Right forelimb (tissue), 1 donor: ENCODE measurements at places on chromosomes 1 and 21.
A peak's percentile ranks its signal among the peaks of the same experiment; 100 is the strongest.

- no peak for DNase-seq
Measured at GRCh38 chr21:44989537-44989886, 49.7 kb downstream of the SLX9 start.

DNA sequence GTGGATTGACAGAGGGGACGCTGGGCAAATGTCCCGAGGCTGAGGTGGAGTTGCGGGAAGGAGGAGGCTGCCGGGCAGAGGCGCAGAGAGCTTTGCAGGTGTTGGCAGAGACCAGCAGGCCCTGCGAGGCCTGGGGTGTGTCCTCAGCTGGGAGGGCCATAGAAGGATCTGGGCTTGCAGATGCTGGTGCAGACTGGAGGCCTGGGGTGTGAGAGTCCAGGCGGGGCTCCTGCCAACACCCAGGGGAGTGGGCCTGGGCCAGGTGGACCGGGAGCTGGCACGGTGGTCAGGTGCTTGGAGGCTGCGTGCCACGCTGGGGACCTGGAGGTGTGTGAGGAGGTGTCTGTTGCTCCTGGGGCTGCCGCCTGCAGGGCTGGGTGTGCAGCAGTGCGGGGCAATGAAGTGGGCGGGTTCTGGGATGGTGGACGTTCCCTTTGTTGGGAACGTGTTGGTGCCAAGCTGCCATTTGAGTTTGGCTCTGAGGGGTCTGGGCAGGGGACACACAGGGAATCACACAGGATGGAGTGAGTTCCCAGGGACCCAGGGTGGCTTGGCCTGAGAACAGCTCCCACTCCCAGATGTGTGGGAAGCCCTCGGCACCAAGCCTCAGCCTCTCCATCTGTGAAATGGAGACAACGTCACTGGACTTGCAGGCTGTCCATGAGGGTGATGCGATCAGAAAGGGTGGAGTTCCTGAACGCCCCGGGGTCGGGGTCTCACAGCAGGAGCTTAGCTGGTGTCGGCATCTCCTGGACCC is 39.9 kb upstream of the POFUT2 start:
- peak; percentile 45 for DNase-seq

GRCh38 chr1:2605509-2606395 is 19.2 kb downstream of the PRXL2B start:
- DNase-seq: peak; percentile 21

- DNase-seq: no peak
Measured at GRCh38 chr1:84743896-84744295, 53.6 kb upstream of the SSX2IP start.

- DNase-seq: no peak
Measured at GRCh38 chr1:16018308-16018707, 465 bp upstream of the HSPB7 start.

DNA sequence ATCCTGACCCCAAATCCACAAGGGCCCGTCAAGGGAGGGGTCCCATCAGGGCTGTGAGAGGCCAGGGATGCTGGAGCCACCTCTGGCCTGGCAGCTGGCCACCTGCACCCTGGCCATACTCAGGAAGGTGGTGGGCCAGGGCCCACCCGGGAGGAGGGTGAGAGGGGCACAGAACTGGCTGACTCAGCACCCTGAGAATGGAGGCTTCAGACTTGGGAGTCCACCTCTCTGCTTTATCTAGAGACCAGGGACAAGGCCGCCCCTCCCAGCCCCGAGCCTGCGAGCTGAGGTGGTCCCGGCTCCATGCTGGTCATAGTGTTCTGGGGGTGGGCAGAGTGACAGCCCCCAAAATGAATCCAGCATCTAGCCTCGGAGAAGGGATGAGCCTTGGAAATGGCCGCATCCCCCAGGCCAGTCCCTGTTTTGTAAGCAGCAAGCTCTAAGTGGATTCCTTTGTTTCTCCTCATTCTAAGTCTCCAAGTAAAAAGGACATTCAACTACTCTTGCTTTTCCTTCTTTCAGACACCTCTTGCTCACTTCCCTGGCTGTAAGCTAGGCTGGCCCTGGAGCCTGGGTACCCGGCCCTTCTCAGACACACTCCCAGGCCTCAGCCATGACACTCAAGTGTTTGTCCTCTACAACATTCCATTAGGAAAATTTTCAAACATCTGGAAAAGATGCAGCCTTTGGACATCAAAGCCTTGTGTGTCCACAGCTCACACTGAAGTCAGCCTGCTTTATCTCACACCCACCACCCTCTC is 12.3 kb downstream of the WNT3A start:
- peak; percentile 35 for DNase-seq

DNA sequence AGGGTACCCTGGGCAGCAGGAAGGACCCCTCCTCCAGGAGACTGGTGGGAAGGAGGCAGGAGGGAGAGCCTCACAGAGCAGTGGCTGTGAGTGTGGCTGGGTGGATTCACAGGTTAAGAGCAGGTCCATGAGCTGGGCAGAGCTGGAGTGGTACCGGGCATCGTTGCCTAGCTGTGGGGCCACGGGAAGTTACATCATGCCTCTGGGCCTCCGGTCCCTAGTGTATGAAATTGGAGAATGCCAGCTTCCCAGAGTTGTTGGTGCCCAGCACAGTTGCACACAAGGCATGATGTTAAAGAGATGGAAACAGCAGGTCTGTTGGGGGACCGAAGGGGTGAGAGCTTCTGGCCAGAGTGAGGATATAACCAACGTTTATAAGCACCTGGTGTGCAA is 18.5 kb downstream of the FOXO6 start:
- no peak for DNase-seq

DNA sequence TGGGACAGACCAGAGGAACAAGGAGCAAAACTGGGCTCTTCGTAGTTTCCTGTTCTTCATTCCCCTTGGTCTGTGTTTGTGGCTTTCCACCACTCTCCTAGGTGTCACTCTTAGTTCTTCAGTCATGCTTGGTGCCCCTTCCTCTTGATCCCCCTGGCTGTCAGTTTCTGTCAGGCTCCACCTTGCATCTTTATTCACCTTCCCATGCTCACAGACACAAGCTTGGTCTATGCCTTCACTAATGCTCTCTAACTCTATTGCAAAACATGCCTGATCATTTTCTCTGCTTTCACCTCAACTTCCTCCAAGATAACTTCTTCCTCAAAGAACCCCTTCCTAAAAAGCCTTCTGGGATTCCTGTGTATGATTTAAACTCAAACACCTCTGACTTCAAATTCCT is 122.9 kb downstream of the GLUL start:
- no peak for DNase-seq

GRCh38 chr1:169824153-169824552 is 29.4 kb upstream of the METTL18 start:
- DNase-seq: no peak
